Stimulated activated CD4-positive, alpha-beta T cell treated with anti-CD3 and anti-CD28 coated beads, Interleukin-15, amount 100 ng/mL, for 1 hour (primary cell): ENCODE measurements at places on chromosomes 7 and 10.

DNA sequence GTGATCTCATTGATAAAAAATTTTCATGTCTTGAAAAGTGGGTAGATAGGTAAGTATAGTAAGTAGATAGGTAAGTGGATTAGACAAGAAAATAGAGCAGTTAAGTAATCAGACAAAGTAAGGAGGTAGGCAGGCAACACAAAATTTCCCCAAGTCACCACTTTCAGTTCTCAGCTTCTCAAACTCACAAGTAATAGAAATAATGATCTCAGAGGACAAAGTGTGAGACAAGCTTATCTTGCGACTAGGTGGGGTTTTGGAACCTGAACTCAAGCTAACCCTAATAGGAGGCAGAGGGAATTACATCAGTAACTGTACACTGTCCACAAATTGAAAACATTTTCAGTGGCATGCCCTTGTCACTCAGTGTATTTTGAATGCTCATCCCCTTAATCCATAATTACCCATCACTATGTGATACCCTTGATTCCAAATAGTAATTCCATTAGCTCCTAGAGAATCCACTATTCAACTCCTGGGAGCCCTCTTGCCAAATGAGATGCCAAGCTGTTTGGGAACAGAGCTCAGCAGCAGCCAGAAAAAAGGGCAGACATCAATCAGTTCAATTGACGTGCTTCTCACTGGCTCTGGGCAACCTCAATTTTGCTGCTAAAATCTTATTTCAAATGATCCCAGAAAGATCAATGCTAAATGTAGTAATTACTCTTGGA lies 703.2 kb downstream of the XPNPEP1 start:
- DNase-seq: no peak

DNA sequence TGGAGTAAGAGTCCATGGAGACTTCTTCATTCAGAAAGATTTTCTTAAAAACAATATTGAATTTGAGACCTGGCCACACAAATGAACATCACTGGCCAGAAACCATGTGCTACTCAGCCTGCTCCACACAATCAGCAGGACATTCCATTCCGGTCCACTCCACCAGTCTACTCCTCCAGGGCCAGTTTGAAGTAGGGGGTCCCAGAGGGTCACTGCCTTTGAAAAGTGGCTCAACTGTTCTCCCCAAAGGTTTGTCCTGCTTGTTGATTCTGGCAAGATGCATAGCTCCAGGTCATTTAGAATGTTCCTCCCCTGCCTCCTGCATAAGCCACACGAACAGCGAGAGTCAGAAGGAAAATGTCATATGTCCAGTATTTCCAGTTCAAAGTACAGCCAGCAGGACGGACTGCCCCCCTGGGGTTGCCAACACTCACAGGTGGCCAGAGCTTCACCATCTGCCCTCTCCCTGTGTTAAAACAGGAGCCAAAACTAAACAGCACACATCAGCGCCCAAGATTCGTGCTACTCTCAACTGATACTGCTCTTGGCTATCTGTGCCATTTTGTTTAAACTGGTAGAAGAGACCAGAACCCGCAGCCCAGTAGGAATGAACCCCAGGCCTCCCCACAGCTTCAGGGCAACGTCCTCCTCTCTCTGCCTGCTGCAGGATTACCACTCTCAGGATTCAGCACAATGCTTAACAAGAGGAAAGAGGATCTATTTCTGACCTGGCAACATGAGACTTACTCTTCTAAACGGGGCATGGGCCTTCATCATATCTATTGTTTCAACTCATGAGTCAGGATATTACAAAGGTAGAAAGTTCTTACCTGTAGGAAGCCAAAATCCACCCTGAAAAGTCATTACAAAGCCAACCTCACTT lies 11.3 kb downstream of the GRB10 start:
- no peak for DNase-seq

DNA sequence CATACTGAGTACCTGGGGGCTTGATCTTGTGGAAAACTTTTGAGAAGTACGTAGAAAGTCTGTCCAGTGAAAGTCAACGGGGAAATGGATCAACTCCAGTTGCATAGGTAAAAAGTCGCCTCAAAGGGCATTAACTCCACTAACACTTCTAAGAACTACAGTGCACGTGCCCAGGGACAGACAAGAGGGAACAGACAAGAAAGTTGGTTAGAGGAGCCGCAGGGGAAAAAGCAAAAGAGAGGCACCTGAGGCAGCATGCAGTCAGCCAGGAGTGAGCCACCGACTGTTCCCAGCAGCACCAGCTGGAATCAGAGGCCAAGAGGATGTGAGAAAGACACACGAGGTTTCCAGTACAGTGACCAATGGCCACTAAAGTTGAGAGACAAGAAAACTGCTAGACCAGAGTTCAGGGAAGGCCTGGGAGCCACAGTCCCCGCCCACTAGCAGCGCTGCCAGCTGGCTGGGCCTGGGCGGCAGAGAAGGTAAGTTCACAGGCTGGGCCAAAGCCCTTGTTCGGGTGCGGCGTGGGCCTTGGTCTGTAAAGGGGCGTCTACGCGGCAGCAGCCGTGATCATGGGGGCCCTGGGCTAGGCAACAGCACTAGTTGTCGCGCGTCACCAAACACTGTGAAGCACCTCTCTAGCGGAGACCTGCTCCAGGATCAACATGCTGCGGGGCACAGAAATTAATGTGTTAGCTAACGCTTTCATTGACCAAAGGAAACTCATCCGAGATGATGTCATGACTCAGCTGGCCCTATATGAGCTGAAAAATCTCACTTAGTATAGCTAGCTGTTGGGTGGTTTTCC lies 14.0 kb downstream of the ITGB1 start:
- no peak for DNase-seq

DNA sequence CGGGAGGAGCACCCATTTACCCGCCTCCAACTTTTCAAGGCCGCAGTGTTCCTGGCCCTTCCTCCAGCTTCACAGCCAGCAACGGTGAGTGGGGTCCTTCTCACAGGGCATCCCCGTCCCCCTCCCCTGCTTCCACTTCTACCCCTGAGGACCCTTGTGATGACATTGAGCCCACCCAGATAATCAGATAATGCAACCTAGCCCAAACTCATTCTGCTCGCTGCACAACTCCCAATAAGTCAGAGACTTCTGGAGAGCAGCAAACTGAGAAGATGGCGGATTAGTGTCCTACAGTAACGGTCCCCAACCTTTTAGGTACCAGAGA lies 74.5 kb downstream of the OAT start:
- DNase-seq: no peak

- no peak for DNase-seq
Observed at GRCh38 chr7:73602721-73603651, 21.3 kb downstream of the MLXIPL start.

- no peak for DNase-seq
Observed at GRCh38 chr10:121216295-121216694, 365.1 kb downstream of the WDR11 start.

DNA sequence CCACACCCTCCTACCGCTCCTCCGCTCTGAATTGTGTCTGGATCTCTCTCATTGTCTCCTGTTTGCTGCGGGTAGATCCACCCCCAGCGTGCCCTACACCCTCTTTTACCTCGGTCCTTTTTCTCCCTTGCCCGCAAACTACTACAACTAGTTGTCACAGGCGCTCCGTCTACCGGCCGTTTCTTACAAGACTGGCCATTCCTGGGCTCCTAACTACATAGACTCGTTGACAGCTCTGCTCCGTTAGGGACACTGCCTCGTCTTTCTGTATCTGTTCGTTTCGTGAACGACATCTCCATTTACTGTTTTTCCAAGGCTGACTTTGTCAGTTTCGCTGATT lies 786 bp downstream of the TAF3 start:
- DNase-seq: no peak

- no peak for DNase-seq
Observed at GRCh38 chr7:135188298-135188984, 17.9 kb upstream of the CYREN start.

- no peak for DNase-seq
Observed at GRCh38 chr7:94634502-94634901, 21.4 kb downstream of the SGCE start.

- no peak for DNase-seq
Observed at GRCh38 chr10:12873172-12873571, 128.3 kb downstream of the CCDC3 start.

GRCh38 chr7:129188372-129188891 lies at the start of gene SMO:
TSS of gene SMO (plus strand) at chr7:129188633. CDS start at chr7:129189152, 519 bp downstream.
- no peak for DNase-seq

- DNase-seq: no peak
Observed at GRCh38 chr7:27641581-27642230, 21.0 kb downstream of the HIBADH start.

- no peak for DNase-seq
Observed at GRCh38 chr10:113711142-113711541, 31.4 kb downstream of the CASP7 start.

DNA sequence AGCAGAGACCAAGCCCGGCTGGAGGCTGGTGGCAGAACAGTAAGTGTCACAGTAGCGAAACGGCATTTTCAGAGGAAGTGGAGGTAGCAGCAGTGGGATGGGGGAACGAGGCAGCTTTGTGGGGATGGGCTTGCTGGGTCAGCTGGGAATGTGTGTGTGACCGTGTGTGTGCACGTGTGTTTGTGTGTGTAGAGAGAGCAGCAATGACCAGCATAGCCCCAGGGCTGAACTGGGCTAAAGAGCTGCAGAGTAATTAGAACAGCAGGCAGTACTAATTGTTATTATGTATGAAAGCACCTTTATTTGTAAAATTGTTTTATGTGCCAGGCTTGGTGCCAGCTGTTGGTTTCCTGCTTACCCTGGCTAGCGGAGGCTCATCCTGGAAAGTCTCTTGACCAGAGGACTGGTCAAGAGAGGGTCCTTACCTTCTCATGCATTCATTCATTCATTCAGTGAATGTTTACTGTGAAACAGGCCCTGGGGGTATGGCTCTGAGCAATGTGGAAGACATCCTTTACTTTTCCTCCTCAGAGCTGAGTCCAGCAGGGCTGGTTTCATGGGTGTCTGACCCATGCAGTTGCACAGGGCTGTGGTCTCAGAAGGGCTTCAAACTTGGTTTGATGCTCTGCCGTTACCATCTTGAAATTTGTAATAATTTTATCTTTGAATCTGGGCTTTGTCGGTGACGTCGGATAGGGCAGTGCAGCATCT lies 184.6 kb downstream of the SEC23IP start:
- DNase-seq: no peak

DNA sequence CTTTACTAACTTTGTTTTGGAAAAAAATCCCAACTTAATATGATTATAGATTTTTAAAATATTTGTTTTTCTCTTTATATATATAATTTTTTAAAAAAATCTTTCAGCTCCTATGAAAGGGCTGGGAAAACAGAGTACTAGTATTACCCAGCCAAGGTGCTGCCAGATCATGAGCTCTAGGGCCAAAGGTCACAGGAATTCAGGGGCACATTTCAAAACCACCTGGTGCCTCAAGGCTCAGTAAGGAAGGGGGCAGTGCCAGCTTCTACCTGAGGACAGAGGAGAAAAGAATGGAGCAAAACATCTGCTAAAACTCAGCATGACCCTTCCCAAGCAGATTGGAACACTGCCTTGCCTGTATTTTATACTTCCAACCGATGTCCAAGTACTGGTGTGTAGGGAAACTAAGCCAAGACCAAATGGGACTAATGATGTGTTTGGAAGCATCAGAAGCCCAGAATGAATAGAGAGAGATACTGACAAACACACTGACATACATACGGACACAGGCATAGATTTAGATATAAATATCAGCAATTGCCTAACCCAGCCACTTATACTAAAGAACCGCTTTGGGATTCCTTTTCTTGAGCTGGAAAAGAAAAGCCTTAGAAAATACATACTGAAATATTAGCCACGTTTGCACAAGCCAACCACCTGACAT lies 667.3 kb downstream of the PARD3 start:
- no peak for DNase-seq

- no peak for DNase-seq
Observed at GRCh38 chr10:118978316-118978997, 51.1 kb upstream of the NANOS1 start.

- no peak for DNase-seq
Observed at GRCh38 chr10:83680470-83680891, 458.8 kb upstream of the GHITM start.

- no peak for DNase-seq
Observed at GRCh38 chr7:139730746-139731612, 46.8 kb downstream of the HIPK2 start.

DNA sequence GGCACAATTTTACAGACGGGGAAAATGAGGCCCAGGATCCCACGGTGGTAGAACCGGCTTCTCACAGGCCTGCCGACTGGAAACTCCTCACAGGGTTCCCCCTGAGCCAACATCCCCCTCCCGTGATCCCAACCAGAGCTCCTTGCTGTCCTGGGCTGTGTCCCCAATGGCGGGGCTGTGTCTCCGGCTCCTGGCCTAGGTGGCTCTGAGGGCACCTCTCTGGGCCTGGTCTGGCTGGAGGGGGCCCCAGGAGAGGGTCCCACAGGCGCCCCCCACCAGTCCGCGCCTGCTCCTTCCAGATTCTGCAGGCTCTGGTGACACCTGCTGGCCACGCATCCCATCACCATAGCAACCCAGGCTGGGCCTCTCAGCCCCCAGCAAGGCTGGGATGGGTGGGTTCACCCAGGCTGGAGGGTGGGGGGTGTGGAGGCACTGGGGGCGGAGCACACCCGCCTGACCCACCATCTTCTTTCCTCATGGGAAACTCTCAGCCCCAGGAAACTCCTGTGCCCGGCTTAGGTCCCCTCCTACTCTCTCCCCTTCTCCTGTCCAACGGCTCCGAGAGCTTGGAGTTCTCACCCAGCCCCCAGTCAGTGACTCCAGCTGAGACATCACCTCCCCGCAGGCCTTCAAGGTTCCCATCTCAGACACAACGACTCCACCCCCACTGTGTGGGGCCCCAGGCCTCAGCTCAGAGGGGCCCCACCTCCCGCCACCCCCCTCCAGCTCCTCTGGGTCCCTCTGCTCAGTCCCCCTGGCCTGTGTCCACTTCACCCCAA lies 27.1 kb upstream of the TNRC18 start:
- no peak for DNase-seq

DNA sequence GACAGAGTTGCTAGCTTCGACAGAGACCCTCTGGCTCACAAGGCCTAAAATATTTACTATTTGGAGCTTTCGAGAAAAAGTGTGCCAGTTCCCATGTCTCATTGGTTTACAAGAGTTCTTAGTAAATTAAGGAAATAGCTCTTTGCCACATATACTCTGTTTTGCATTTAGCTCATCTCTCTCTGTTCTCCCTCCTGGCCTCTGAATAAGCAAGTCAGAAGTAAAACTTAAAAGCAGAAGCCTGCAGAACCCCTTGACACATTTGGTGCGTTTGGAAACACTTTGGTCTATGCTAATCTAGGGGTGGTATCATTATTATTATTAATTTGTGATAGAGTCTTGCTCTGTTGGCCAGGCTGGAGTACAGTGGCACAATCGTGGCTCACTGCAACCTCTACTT lies 6.4 kb downstream of the CARD11 start:
- DNase-seq: no peak

- DNase-seq: no peak
Observed at GRCh38 chr7:19957664-19958063, 184.2 kb upstream of the TMEM196 start.

- DNase-seq: no peak
Observed at GRCh38 chr10:6112893-6113292, 24.1 kb downstream of the RBM17 start.
